ENCODE measurements at places on chromosomes 5 and 9.

DNA sequence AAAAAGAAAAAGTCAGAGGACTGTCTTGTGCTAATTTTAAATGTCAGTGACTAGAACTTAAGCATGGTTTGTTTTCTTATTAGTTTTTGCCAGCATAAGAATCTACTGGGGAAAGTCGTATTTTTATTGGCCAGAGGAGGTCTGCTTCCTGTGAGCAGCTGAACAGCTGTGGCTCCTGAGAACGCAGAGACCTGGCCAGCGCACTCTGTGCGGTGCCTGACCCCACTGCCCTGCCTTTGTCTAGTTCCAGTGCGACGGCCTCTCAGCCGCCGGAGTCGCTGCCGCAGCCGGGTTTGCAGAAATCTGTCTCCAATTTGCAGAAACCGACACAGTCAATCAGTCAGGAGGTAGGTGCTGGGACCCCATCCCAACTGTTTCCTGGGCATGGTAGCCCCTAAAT lies 42.5 kb downstream of the PRRC2B start:
- no peak for DNase-seq

GRCh38 chr5:180595046-180595379 lies 3.7 kb upstream of the SCGB3A1 start:
- no peak for DNase-seq

GRCh38 chr9:135049460-135049859 lies 38.0 kb upstream of the OLFM1 start:
- DNase-seq, result no peak

- no peak for DNase-seq
These were observed 46.9 kb upstream of the UBAC1 start for GRCh38 chr9:136007934-136008692.

GRCh38 chr5:151068433-151069197 lies 12.2 kb downstream of the TNIP1 start:
- DNase-seq, result no peak

DNA sequence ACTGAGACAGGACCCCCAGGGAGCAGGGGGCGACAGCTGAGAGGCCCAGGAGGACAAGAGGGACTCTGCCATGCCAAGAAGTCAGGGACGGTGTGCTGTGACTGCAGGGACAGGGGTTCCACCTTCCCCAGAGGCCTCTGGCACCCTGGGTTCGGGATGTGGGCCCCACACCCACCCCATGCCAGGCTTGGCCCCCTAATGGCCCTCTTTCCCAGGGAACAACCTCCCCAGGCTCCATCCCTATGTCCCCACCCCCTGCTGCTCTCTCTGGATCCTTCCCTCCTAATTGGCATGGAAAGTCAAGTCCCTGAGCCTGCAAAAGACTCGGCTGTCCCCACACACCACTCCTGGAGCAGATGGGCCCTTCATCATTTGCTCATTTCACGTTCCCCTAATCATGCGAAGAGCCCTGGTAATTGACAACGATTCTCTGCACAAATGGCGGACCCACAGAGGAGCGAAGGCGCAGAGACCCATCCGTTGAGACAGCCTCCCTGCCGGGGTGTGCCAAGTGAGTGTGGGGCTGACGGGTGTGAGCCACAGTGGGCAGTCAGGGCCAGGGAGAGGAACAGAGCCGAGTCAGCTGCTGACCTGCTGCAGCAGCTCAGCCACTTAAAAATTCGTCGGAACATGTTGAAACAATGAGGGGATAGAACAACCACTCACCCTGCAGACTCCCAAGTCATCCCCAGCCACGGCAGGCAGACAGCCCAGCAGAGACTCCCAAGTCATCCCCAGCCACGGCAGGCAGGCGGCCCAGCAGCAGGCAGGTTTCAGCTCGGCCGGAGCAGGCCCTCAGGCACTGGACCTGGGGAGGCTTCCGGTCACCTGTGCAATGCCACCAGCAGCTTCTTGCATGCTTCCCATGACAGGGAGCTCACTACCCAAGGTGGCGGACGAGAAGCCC lies 109.0 kb downstream of the VAV2 start:
- DNase-seq, result no peak

- no peak for DNase-seq
These were observed 52.1 kb upstream of the NFIB start for GRCh38 chr9:14366076-14366475.

GRCh38 chr5:169767938-169768337 lies 130.9 kb downstream of the DOCK2 start:
- DNase-seq, result no peak

DNA sequence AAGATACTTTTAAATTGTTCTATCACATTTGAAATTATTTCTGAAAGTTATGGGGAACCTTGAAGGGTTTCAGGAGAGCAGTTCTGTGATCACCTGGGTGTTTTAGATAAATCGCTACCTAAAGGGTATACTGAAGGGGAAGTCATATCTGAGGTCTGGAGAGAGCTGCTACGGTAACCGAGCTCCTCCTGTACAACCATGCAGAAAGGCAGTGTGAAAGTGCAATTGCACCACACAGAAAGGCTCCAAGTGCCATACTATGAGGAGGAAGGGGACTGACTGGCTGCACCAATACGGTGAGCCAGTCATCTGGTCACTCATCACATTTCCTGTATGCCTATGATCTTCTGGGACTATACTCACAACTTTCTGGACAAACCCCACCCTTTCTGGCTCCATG lies 241.4 kb upstream of the SLC24A2 start:
- DNase-seq, result no peak

DNA sequence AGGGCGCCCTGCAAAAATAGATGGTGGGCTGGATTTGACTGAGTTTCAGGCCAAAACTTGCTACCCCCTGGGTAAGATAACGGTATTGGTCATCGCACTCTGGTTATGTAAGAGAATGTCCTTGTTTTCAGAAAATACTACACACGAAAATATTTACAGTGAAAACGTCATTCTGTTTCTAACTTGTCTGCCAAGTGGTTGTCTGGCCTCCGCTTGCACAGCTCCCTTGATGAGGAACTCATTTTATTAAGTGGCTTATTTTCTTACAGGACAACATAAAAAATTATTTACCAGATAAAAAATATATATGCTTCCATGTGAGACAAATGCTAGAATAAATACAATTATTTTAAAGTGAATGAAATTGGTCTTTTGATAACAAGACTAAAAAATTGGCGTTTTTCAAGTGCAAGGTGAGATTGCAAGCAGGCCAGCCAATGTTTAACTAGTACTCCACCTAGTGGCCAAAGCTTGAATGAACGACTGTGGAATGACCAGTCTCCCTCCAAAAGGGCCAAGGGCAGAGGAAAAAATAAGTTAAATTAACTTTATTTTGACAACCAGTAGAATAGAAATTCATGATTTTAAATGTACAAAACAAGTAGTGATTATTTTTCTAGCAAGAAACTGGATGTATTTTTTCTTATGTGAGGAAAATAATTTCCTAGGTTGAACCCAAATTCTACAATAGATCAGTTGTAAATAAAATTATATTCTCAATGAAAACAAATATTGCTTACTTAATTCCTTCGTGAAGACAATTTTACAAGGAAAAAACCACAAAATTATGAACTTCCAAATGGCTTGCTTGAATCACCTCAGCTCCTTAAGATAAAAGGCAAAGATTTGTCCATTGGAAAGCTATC lies 93.2 kb downstream of the ZFAND5 start:
- DNase-seq, result peak; percentile 67
